Lower lobe of right lung (tissue), 2 donors: ENCODE measurements at places on chromosomes 11 and 22. TPM values are rescaled to one million over a fixed set of nuclear protein-coding genes. Genes with fewer than 3 reads are reported as not detected.
A peak's percentile ranks its signal among the peaks of the same experiment; 100 is the strongest.

PRODH gene
- 33.9 TPM for total RNA-seq

GRCh38 chr22:20206709-20207215 lies 55.9 kb upstream of the CCDC188 start:
- H3K36me3 ChIP-seq, result no peaks in the 10 kb centered on the region
- peak overlapping the region; percentile 91 for H3K27ac ChIP-seq
- DNase-seq, result peak; percentile 70
- peak overlapping the region; percentile 74 for H3K4me3 ChIP-seq
- peaks cover 55% of the 10 kb centered on the region for H3K4me1 ChIP-seq

FXYD6 gene
- total RNA-seq, result 61.2 TPM

SIK2 gene
- total RNA-seq, result 26.3 TPM

DNA sequence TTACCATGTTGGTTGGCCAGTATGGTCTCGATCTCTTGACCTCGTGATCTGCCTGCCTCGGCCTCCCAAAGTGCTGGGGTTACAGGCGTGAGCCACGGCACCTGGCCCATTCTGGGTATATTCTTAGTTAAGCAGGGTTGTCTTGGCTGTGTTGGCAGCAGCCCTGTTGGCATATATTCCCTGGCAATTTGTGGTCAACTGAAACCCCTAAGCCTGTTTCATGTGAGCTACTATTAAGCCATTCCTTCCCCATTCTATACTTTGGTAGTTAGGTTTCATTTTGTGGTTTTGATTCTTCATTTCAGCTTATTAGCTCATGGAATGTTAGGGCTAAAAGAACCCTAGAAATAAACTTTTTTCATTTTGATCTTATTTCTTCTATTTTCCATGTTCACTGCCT lies 22.2 kb upstream of the IL18BP start:
- H3K4me3 ChIP-seq, result no peak overlapping the region
- H3K4me1 ChIP-seq, result no peaks in the 10 kb centered on the region
- no peak for DNase-seq
- H3K36me3 ChIP-seq, result peaks cover 19% of the 10 kb centered on the region
- no peak overlapping the region for H3K27ac ChIP-seq

DNA sequence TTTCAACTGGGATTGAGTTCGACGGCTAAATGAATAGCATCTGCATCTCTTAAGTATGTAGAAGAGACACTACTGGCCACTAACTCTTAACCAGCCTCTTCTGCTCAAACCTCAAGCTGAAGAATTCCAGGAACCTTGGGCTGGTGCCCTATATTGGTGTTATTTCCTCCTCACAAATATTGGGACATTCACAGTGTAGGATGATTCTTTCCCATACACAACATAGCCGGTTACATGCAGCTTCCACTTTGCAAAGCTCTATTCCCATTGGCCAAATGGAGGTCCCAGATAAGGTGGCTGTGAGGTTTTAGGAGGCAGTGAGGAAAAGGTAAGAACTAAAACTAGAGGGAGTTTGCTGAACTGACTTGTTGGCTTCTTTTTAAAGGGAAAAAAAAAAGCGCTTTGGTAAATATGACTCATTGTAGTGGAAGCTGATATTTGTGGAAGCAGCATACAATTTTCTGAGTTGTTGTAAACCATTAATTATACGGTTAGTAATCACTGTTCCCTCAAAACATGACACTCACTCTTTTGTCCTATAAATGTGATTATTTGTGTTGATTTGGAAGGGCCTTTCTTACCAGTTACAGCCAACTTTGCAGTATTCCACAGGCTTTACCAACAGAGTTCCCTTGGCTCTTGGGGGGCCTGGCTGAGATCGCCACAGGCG lies 17.6 kb downstream of the C22orf31 start:
- H3K4me1 ChIP-seq, result peaks cover 33% of the 10 kb centered on the region
- H3K27ac ChIP-seq, result peak overlapping the region; percentile 60
- no peak overlapping the region for H3K4me3 ChIP-seq
- H3K36me3 ChIP-seq, result peaks cover 40% of the 10 kb centered on the region

DNA sequence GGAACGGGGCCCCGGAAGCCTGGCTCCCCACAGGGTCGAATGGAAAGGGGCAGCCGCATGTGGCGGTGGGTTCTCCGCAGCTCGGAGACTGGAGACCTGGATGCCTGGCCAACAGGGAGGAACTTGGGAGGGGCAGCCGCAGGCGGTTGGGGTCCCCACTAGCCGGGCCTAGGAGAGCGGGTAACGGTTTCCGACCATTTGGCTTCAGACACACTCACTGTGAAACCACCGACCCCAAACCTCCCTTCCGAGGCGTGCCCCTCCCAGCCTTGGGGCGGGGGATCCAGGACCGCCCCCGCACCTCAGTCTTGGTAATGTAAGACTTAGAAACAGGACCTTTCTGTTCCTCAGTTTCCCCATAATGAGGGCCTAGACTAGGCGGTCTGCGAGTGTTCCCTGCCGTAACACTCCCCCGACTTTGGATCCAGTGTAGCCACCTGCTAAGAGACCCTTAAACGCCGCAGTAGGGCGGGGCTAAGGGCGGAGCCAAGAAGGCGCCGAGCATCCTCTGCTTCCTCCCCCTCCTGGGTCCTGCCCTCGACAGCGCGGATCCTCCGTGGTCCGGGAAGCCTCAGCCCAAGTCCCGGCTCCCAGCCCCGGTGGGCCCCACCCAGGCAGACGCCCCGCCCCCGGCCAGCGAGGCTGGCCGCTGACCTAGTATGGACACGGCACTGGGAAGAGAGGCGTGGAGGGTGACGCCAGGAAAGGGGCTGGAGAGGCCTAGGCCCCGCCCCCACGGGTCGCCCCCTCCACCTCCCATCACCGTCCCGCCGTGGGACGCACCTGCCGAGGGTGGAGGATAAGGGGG lies 1.8 kb upstream of the RASGRP2 start:
- peak; percentile 90 for DNase-seq
- peaks cover 40% of the 10 kb centered on the region for H3K4me1 ChIP-seq
- H3K27ac ChIP-seq, result peak overlapping the region; percentile 94
- H3K27me3 ChIP-seq, result peaks cover 14% of the 10 kb centered on the region
